ENCODE measurements at places on chromosomes 13 and 19. TPM values are rescaled to one million over a fixed set of nuclear protein-coding genes. Genes with fewer than 3 reads are reported as not detected.

The VSIG10L gene
- 0.35 TPM for total RNA-seq

The FPR1 gene
- total RNA-seq, result not detected

The SRRM5 gene
- total RNA-seq, result not detected

The RSPH6A gene
- not detected for total RNA-seq

The SH2D3A gene
- total RNA-seq, result 0.18 TPM

The MAP4K1 gene
- not detected for total RNA-seq

The OVOL3 gene
- total RNA-seq, result not detected

The PRR19 gene
- not detected for total RNA-seq

The KLHL26 gene
- total RNA-seq, result 8.0 TPM

The PSG7 gene
- not detected for total RNA-seq

The RNF225 gene
- not detected for total RNA-seq

The SPTBN4 gene
- 2.6 TPM for total RNA-seq

The ZNF223 gene
- 2.6 TPM for total RNA-seq

The VRK3 gene
- total RNA-seq, result 38.1 TPM

The GGN gene
- total RNA-seq, result 0.18 TPM

The PTPRH gene
- 6.9 TPM for total RNA-seq

The CACNG8 gene
- total RNA-seq, result under 0.01 TPM

The HNRNPM gene
- 100 TPM for total RNA-seq

The SPRED3 gene
- total RNA-seq, result 1.7 TPM

The PNMA8B gene
- 0.35 TPM for total RNA-seq

The ZNF83 gene
- 14.4 TPM for total RNA-seq

The STOML3 gene
- total RNA-seq, result not detected

The ZNF345 gene
- 0.58 TPM for total RNA-seq

The KIR3DL2 gene
- not detected for total RNA-seq

The PPM1N gene
- 5.1 TPM for total RNA-seq

The EFNA2 gene
- total RNA-seq, result not detected

The URAD gene
- total RNA-seq, result not detected

The GRIN2D gene
- total RNA-seq, result not detected

The HCN2 gene
- total RNA-seq, result 1.2 TPM

The ODAD3 gene
- under 0.01 TPM for total RNA-seq

The TRPC4 gene
- 4.3 TPM for total RNA-seq

The TTYH1 gene
- total RNA-seq, result not detected

The WASF3 gene
- 4.3 TPM for total RNA-seq

The NOVA2 gene
- total RNA-seq, result not detected

The UCHL3 gene
- total RNA-seq, result 78.0 TPM

The CYP2A7 gene
- total RNA-seq, result not detected

The FXYD7 gene
- total RNA-seq, result not detected

The ZSCAN4 gene
- not detected for total RNA-seq

The CDX2 gene
- not detected for total RNA-seq

The LSR gene
- 0.86 TPM for total RNA-seq

The LILRB2 gene
- not detected for total RNA-seq

The SMIM24 gene
- not detected for total RNA-seq

The IL11 gene
- total RNA-seq, result 1.8 TPM

The CACNA1A gene
- 0.53 TPM for total RNA-seq

The YJU2 gene
- total RNA-seq, result 17.2 TPM
